ENCODE measurements at places on chromosomes 4 and X. TPM values are rescaled to one million over a fixed set of nuclear protein-coding genes. Genes with fewer than 3 reads are reported as not detected.

DNA sequence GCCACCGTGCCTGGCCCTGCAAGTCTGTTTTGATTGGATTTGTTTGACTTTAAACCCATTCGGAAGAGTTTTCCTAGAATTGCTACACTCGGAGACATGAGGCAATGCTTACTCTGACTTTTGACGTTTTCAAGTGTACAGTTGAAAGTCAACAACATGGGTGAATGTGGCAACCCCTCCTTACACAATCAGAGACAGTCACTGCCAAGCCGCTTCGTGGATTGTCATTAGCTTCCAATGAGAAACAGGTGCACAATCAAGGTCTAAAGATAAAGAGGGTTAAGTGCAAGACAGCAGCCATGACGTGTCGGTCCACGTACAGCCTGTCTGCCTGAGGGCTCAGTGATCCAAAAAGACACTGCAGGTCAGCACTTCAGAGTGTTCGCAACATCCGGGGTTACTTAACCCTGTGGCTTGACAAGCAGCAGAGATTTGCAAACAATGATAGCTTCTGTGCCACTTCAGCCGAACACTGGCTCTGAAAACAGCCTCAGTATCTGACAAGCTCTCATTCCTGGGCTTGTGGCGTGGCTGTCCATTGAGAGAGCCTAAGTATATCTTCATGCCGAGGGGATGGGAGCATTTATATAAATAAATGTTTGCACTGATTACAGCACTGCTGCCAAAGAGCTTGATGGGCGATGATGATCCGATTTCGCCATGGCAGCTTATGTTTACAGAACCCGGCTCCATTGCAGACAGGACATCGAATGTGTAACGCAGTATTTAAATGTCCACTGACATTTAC, 180.0 kb downstream of the DHRSX start:
- DNase-seq = no peak

GRCh38 chr4:177405508-177405907, 36.7 kb downstream of the AGA start:
- DNase-seq = no peak

DNA sequence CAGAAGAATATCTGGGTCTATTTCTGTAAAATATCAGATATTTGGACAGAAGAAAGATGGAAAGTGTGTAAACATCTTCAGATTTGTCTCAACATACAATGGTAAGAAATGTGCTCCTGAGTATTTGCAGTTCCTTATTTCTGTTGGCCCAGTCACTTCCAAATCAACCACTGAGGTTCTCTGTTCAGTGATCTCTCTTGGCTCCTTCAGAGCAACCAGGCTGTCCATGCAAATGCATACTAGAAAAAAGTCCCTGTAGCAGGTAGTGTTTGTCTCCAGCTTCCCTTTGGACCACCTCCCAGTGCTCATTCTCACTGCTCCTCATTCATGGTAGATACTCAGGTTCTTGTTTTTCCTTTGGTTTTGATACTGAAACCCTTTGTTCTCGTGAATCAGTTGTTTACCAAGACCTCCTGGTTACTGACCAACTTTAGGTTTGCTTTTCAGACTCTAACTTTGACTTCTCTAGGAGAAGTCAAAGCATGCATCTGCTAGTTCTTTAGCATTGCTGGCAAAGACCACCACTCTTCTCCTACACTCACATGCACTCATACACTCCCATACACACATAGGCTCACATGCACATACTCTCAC, 28.8 kb downstream of the ASIC5 start:
- no peak for DNase-seq

Gene SPANXB1
- total RNA-seq = not detected

Gene P2RY4
- total RNA-seq = 0.32 TPM

Gene GABRA4
- total RNA-seq = not detected

Gene ANKRD50
- total RNA-seq = 0.30 TPM

Gene HSFX4
- not detected for total RNA-seq
